Bone marrow (tissue), 2 donors: ENCODE measurements at places on chromosomes 2 and 18.

- DNase-seq, result no peak
Measured at GRCh38 chr2:106094131-106094841, 99.8 kb downstream of the UXS1 start.

DNA sequence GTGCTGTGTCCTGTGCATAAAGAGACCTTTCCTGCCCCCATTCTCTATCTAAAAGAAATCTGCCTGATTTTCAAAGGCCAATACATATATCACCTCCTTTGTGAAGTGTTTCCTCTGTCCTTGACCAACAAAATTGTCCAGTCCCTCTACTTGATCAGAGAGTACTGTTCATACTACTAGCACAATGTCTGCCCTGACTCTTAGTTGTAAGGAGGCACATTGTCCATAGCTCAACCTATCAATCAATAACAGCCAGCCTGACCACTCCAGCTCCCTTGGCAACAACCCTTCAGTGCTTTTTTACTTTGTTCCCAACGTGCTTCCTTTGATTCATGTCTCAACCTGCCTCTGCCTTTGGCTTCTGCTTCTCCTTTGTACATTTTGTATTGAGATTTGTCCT lies 398.9 kb downstream of the TRIB2 start:
- no peak for DNase-seq

- peak; percentile 70 for DNase-seq
Measured at GRCh38 chr2:105800036-105800713, 55.5 kb downstream of the NCK2 start.

DNA sequence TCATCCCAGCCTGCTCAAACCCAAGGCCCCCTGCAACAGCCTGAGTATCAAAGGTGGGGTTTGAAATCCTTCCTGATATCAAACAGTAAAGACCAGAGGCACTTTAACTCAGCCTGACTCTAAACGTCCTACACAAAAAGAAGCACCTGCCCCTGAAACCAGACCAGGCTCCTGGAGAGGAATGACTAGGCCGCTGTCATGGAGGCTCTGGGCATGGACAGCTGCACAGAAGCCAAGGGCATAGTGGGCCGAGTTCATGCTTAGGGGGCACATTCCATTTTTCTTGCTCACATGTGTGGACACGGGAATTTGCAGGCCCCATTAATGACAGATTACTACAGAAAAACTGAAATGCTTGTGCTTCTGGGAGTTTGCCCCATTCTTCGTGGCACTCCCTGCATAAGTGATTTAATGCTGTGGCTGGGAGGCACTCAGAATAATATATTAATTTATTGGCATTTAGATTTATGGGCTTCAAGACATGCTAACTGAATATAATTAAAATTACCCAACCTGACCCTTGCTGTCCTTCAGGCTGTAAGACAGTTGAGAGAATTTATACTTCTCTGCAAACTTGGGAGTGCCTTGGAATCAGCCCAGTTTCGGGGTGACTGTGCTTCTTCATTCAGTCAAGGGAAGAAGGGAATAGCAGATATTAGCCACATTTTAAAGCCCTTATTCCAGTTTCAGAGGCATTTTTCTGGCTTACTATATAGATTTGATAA lies 105.5 kb downstream of the GYPC start:
- no peak for DNase-seq
